Choroid plexus epithelial cell (primary cell): ENCODE measurements at places on chromosomes 7 and 10.

- DNase-seq = no peak
Observed at GRCh38 chr10:113304726-113305125, 248.1 kb upstream of the HABP2 start.

DNA sequence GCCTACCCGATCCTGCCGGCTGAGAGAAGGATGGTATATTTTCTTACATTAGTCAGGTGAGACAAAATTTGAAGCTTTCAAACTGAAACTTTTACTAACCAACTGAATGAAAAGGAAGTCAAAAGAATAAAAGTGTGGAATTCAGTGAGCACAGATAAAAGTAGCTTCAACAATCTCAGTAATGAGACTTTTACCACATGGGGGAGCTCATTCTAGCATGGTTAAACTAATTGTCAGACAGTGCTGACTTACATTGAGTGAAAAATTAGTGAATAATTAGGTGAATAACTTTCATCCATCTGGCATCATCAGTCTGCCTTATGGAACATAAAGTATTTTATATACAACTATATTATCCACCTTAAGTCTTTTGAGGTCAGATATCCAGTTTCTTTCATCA, 8.4 kb downstream of the FAM237B start:
- peak; percentile 56 for DNase-seq

DNA sequence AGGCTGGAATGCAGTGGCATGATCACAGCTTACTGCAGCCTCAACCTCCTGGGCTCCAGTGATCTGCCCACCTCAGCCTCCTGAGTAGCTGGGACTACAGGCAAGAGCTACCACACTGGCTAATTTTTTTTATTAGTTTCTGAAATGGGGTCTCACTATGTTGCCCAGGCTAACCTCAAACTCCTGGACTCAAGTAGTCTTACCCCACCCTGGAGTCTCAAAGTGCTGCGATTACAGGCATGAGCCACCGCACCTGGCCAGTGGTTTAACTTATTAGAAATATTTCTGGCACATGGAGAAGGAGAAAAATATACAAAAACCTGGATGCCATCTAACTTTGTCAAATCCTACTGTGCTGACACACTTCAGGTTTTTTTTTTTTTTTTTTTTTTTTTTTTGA, 15.2 kb downstream of the ZNF786 start:
- DNase-seq = no peak

DNA sequence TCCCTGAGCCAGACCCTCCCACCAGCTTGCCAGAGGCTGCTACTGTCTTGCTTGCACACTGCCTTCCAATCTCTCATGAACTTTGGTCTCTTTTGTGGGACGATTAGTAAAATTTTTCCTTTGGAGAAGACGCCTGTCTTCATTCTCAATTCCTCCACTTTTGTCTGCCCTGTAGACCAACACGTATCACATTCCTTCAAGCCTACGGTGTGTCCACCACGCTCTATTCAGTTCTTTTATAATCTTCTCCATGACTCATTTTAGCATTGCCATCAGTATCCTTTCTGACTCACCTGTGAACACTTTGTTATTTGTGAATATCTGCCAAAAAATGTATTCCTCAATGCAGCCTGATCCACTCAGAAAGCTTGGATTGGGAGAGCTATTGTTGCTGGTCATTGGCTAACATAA, 1.4 kb downstream of the GIMAP5 start:
- DNase-seq = no peak

GRCh38 chr7:34837316-34837715, 179.3 kb downstream of the NPSR1 start:
- no peak for DNase-seq

GRCh38 chr7:51629206-51629605, 312.6 kb upstream of the COBL start:
- DNase-seq = no peak

- no peak for DNase-seq
Observed at GRCh38 chr10:130802301-130802700, 509.2 kb downstream of the TCERG1L start.

- peak; percentile 85 for DNase-seq
Observed at GRCh38 chr10:86688398-86688921, 20.1 kb downstream of the LDB3 start.

GRCh38 chr10:46525177-46525823, 31.2 kb downstream of the GPRIN2 start:
- DNase-seq = peak; percentile 90

- no peak for DNase-seq
Observed at GRCh38 chr7:140888087-140888486, 36.6 kb downstream of the BRAF start.
